H1 (cell line): ENCODE measurements at places on chromosomes 4 and X. TPM values are rescaled to one million over a fixed set of nuclear protein-coding genes. Genes with fewer than 3 reads are reported as not detected.

GRCh38 chrX:54413753-54414152 lies 26.5 kb upstream of the TSR2 start:
- no peaks in the 10 kb centered on the region for H3K4me1 ChIP-seq
- H3K27ac ChIP-seq, result no peak overlapping the region
- DNase-seq, result no peak
- H3K36me3 ChIP-seq, result no peaks in the 10 kb centered on the region
- no peaks in the 10 kb centered on the region for H3K27me3 ChIP-seq

DNA sequence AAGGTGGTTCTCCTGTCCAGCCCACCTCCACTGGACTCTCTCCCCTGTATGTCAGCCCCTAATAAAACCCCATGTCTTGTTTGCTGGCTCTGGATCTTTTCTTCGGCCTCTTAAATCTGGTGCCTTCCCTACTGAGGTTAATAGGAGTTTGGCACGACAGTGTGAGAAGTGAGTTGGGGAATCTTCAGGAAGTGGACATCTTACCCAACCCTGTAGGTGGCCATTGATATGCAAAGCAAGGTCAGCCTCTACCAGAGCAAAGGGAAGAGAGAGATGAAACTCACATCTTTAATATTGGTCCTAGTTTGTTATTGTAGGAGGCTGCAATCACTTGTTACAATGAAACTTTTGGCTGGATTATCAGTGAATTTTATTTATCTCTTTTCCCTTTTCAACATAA lies 111.7 kb downstream of the CHRDL1 start:
- H3K27ac ChIP-seq, result no peak overlapping the region
- H3K4me3 ChIP-seq, result no peak overlapping the region
- no peaks in the 10 kb centered on the region for H3K27me3 ChIP-seq

DNA sequence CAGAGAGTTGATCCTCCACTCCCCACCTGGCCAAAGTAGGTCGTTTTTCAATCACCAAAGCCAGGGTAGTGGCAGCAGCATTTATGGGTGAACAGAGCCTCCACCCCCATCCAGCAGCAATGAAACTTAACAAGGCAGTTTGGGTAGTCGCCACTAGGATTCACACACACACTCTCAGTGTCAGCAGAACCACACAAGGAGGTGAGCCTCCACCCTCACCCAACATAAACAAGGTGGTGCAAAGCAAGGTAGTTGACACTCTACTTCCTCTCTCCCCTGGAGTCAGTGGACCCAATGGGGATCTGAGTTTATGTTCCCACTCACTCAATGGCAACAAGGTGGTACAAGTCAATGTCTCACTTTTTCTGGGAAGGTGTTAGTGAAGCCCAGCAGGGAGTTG lies 50.4 kb upstream of the CCDC149 start:
- no peaks in the 10 kb centered on the region for H3K4me1 ChIP-seq
- H3K27ac ChIP-seq, result no peak overlapping the region
- no peaks in the 10 kb centered on the region for H3K27me3 ChIP-seq
- no peak for DNase-seq
- no peak overlapping the region for H3K4me3 ChIP-seq

- no peaks in the 10 kb centered on the region for H3K27me3 ChIP-seq
- H3K27ac ChIP-seq, result no peak overlapping the region
These were observed 48.9 kb downstream of the PCDH7 start for GRCh38 chr4:30769093-30769492.

CPXCR1 gene
- polyA plus RNA-seq, result not detected in 2 replicates
